Stimulated activated CD4-positive, alpha-beta T cell treated with anti-CD3 and anti-CD28 coated beads, Interleukin-15, amount 100 ng/mL, for 1 hour (primary cell): ENCODE measurements at places on chromosomes 3 and 15.

DNA sequence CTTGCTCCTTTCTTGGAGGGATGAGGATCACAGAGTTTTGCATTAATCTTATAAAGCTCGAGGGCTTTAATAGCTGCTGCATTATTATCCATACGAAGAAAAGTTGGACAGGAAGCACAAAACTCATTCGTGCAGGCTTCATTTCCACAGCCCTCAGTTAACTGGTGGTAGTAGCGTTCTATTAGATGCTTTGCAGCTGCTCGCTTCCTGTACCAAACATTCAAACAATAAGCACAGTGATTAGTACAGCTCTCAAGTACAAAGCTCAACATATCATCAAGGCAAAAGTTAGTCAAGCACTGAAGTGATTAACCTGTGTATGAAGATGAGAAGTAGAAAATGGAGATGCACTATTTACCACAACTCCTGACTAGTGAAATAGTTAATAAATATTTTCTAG is 63.3 kb downstream of the UBE3A start:
- no peak for DNase-seq

GRCh38 chr3:23537101-23537551 is 268.6 kb upstream of the UBE2E1 start:
- DNase-seq = no peak

DNA sequence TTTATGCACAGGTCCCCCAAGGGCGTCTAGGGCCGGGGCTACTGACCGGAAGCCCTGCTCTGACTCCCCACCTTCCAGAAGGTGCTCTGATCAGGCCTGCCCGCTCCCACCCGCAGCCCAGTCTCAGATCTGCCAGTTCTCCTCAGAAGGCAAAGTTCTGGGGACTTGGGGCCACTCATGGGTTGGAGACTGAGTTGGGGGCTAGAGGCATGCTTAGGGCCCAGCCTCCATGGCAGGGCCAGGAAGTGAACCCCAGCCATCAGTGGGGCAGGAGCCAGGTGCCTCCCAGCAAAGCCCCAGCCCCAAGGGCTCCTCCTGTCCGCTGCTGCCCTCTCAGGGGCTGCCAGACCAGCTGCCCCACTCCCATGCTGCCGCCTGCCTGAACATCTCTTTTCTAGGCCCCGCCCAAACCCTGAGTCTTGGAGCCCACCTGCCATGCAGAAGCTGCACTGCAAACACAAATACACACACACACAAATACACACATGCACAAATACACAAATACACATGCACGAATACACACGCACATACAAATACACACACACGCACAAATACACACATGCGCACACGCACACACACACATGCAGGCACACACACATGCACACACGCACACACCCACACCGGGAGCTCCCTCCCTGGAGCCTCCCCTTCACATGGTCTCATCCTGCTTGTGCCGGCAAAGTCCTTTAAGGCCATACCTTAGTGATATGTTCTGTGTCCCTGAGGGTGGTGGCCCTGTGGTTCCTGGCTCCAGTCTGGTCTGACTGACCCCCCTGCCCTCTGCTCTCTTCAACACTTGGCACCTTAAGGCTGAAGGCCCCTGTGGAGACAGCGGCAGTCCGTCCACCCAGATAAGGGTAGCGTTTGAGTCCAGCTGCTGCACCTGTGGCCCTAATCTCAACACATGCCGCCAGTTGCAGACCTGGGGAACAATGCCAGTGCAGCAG is 59.2 kb upstream of the KLF13 start:
- no peak for DNase-seq

GRCh38 chr15:68335655-68336054 is 58.1 kb downstream of the FEM1B start:
- DNase-seq = no peak

- no peak for DNase-seq
Observed at GRCh38 chr3:54772746-54773145, 155.1 kb downstream of the LRTM1 start.

- no peak for DNase-seq
Observed at GRCh38 chr3:169953462-169954141, 13.0 kb upstream of the SEC62 start.

DNA sequence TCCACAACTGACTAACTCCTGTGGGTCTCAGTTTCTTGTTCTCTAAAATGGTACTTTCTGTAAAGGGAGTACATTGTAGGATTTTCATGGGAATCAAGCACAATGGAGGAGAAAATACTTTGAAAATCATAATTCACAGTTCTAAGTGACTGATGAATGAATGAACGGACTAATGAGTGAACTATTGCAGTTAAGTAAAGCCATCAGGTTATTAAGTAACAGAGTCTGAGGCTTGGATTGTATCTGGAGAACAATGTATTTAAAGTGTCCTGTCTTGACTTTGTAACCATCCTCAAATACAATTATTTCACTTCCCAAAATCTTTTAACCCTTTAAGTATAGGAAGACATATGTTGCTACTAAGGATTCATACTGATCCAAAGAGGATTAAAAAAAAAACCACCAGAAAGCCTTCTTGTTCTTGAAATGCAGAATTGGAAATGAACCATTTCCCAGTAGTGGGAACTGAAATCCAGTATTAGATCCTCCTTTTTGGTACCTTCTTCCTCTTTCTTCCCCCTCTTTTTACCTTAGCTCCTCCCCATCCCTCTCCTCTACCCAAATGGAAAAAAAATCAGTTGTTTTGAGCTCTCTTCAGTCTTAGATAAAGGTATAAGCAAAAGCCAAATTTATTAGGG is 13.2 kb upstream of the BCL6 start:
- no peak for DNase-seq

DNA sequence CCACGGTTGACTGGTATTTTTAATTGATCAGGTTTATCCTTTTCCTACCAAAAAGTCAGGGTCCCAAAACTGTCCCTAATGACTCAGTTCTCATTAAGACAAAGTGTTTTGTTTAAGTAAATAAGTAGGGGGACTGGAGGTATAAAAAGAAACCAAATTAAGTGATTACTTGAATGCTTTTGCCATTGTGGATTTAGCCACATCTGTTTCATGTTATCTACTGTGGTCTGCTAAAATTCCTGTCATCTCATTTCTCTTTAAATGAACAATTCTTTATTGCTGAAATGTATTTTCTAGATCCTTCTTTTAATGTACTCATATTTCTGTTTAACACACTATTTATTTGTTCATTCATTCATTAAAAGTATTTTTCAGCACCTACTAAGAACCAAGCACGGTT is 625.9 kb upstream of the ADAMTS9 start:
- DNase-seq = no peak

DNA sequence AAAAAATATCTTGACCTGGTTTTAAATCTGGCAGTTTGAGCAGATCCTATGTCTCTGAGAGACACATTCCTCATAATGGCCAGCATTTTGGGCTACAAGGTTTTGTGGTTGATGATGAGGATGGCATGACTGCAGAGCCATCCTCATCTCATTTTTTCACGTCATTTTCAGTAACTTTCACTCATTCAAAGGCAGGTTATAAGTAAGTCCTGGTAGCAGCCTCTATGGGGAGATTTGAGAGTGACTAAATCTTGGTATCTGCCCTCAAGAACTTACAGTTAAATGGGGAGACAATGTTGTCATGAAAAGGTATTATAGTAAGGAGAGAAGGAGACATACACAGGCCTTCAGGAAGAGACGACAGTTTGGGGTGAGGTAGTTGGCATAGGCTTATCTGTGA is 14.5 kb downstream of the TIGIT start:
- DNase-seq = no peak

DNA sequence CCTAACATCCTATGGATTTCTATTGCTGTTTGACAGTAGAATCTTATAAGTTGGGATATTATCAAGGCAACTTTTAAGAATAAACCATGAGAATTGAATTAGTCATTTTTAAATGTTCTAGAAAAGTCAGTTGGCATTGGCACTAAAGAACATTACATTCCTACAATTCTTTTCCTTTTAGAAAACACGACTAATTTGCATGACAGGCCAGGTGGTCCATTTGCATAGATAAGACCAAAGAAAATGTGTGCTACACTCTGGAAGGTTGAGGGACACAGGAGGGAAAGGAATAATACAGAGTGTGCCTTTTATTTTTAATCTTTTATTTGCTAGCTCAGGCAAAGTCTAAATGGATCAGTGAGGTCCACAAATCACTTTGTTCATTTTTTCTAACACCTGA is 962.3 kb downstream of the EPHA3 start:
- DNase-seq = no peak

DNA sequence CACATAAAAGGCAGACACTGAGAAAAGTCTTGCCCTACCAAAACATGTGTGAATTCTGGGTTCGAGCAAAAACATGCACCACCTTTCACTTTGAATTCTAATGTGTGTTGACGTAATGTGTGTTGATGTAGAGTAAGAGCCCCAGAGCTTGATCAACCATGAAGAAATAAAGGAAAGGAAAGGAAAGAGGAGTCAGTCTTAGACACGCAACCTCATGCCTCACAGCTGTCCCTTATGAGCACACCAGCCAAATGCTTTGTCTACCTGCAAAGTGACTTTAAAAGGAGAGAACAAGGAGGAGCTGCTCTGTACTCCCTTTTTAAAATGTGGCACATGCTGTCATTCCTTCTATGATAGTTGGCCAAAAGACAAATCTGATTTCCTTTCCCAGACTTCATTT is 80.8 kb downstream of the RFTN1 start:
- DNase-seq = no peak

GRCh38 chr15:75156326-75157215 is 45.1 kb upstream of the C15orf39 start:
- DNase-seq = no peak

DNA sequence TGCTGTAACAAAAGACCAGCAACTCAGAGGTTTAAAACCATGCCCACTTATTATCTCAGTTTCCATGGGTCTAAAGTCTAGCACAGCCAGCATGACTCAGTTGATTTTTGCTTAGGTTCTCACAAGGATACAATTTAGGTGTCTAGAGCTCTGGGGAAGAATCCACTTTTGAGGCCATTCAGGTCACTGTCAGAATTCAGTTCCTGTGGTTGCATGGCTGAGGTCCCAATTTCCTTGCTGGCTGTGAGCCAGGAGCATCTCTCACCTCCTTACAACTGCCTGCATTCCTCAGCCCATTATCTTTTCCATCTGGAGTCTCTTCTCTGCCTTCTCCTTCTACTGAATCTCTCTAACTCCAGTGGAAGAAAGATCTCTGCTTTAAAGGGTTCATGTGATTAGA is 240.5 kb upstream of the CFAP20DC start:
- DNase-seq = no peak

DNA sequence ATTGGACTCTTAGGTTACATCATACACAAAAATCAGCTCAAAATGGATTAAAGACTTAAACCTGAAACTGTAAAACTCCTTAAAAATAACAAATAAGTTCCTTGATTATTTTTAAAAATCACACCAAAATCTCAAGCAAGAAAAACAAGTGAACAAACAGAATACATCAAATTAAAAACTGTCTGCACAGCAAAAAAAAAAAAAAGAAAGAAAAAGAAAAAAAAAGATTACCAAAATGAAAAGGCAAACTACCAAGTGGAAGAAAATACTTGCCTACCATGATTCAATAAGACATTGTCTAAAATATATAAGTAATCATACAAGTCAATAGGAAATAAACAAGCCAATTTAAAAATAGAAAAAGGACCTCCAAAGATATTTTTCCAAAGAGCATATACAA is 17.5 kb downstream of the OR5K4 start:
- no peak for DNase-seq

GRCh38 chr15:79442911-79443310 is 10.8 kb downstream of the MINAR1 start:
- no peak for DNase-seq

- no peak for DNase-seq
Observed at GRCh38 chr3:149816986-149817385, 4.0 kb downstream of the RNF13 start.

GRCh38 chr3:61954097-61954540 is 392.7 kb downstream of the PTPRG start:
- no peak for DNase-seq
